Activated CD4-positive, alpha-beta T cell treated with anti-CD3 and anti-CD28 coated beads for 4 hours (primary cell): ENCODE measurements at places on chromosomes 5 and 9.

- DNase-seq = no peak
Observed at GRCh38 chr5:146169076-146169475, 13.4 kb downstream of the LARS1 start.

GRCh38 chr5:77200663-77201062, 9.8 kb upstream of the PDE8B start:
- DNase-seq = no peak

GRCh38 chr9:37002413-37003217, 31.5 kb downstream of the PAX5 start:
- DNase-seq = no peak

DNA sequence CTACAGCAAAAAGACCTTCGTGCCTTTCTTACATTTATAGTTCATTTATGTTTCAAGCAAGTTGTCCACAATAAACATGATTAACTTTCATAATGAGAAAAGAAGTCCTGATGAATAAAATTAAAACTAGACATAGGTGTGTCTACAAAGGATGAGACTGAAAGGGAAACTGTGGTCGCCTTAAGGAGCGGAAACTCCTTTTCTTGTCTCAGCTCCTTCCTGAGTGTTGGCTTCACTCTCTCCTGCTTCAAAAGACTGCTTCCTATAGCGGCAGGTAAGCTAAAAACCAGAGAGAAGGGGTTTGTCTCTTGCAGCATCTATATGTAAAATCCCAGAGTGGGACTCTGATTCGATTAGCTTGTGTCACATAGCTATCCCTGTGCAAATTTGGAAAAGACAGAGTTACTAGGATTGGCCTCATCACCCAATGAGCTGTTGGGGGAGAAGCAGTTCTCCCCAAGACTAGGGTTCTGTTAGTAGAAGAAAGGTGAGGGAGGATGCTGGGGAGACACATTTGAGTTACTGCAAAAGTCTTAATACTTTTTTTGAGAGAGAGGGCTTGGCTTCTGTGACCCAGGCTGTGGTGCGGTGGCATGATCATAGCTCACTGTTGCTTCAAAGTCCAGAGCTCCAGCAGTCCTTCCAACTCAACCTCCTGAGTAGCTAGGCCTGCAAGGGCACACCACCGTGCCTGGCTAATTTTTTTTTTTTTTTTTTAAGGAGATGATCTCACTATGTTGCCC, 16.8 kb upstream of the CTSL start:
- no peak for DNase-seq

DNA sequence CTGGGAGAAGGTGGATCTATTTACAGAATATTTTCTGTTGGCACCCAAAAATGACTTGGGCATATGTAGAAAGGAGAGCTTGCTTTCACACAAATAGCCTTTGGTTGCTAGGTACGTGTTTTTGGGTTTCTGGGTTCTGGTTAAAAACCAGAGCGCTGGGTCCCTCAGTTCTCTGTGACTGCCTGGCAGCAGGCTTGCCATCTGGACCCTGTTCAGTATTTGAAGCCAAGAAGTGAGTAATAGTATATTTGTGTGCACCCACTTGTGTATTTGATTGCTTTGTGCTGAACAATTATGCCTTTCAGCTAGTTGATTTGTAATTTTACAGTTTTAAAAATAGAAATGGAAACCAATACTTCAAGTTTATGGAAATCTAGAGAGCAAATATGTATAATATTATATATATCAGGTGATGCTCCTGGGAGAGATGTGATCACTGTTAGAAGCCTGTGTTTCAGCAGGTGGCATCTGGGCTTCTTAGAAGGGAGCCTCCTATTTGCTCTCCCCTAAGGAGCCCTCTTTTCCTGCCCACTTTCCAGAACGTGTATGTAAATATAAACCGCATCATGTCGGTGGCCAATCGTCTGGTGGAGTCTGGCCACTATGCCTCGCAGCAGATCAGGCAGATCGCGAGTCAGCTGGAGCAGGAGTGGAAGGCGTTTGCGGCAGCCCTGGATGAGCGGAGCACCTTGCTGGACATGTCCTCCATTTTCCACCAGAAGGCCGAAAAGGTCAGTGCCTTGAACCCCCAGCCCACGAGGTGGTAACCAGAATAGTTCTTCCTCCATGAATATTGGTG, 153.6 kb downstream of the TRIO start:
- no peak for DNase-seq

GRCh38 chr5:121993191-121993590, 31.4 kb downstream of the SRFBP1 start:
- no peak for DNase-seq

DNA sequence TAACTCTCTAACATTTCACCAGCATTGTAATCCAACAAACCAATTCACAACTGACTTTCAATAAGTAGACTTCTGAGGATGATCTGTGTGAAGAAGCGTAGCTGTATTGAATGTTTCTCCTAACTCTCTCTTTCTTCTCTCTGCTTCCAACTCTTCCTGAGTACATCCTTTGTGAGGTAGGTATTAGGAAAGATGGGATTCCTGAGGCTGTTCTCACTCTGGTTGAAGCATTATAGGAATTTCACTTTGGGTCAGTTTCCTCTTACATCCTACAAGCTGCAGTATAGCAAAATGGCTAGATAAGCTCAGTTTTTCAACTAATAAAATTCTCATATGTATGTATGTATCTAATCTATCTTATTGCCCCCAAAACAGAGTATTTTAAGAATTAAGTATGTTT, 702.8 kb downstream of the CETN3 start:
- no peak for DNase-seq

DNA sequence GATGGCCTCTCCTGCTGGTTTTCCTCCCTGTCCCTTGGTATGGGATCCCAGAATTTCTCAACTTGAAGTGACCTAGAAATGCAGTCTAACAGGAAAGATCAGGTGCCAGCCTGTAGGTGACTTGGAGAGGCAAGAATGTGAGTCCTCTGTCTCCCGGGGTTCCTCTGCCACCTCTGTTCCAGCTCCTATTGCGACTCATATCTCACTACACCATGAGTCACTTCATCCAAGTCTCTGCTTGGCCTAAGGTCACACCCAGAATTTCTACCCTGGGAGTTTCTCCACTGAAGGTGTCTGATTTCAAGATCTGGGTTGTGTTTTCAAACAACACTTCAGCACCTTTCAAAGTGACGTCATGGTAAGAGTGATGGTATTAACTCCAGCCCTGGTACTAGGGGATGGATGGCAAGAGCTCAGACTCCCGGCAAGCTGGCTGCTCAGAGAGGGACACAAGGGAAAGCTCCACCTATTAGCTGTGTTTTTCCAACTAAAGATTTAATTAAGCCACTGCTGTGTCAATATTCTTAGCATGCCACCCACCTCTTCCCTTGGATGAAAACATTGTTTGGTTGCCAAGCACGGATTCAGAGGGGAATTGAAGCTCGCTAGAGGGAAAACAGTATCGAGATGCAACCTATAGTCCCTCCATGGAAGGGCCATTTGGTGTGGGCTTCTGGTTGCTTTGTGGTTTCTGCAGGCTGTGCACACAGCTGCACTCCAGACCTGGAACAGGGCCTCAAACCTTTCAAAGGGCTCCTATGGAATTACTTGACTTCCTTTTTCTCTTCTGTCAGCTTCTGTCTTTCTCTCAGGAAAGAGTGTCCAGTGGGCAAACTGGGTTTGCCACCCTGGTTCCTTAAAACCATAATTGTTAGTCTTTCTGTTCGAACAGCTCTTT, 205.7 kb downstream of the GAS1 start:
- DNase-seq = no peak

GRCh38 chr5:156498226-156498980, 171.4 kb downstream of the SGCD start:
- DNase-seq = no peak

DNA sequence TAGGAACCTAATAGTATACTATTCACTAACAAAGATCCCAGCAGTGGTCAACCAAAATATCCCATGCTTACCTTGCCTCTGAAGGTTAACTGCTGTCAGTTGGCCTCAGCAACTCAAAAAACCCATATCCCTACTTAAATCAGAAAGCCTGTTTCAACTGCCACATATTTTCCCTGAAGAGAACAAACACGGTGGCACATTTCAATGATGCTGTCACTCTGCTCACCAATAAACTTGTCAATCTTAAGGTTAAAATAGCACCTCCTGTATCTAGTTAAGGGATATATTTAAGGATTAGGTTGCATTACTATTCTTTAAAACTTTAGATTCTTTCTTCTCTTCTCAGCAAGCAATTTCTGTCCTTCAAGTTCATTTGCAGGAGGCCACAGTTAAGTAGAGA, 986.9 kb downstream of the CDH18 start:
- no peak for DNase-seq

DNA sequence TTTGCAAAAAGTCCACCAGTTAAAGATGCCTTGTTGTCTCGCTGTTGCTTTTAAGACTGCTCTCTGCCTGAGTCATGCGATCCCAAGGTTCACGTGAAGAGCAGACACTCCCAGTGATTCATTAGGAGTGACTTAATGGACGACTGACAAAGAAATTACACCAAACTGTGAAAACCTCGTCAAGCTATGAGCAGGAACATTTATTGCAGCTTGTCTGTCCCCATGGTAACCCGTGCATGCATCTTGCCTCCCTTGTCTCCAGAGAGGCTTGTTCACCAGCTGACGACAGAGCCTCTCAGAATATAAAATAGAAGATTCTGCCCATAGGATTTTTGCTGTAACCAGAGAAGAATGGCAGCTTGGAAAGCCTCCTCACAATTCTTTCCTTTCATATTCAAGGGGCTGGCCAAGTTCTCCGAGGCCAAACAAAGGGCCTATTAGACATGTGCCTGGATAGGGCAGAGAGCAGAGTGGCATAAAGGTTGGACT, 352.7 kb downstream of the SPOCK1 start:
- DNase-seq = no peak

GRCh38 chr5:69103521-69103920, 9.7 kb downstream of the SLC30A5 start:
- no peak for DNase-seq

DNA sequence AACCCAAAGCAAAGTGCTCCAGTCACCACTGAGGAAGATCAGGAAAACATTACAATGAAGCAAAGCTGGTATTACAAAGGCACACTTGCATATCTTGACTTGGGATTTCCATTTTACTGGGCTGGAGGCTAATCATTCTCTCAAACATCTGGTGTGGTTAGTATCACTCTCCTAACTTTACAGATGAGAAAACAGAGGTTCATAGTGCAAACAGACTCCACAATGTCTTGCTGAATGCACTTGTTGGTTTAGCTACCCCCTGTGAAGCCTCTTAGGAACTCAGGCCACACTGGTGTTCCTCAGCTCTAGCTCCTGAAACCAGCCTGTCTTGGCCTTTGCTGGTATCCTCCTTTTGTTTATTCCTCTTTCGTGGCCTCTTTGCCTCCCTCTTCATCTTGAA, 29.5 kb upstream of the SMAD5 start:
- DNase-seq = no peak

DNA sequence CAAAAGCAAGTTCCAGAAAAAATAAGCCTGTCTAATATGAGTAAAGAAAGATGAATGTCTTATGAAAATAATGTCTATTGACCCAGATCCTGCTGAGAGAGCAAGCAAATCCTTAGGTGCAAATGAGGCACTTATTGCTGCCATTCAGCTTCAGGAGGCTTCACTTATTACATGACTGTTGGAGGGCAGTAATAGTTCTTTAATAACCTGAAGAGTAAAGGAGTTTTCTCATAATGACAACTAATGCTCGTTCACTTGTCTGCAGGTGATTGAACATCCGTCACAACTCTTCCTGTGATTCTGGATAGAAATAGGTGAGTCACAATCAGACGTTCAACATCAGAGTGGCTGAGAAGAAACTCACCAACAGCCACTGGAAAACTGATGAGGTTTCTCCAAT, 58.3 kb downstream of the SPOCK1 start:
- DNase-seq = no peak

DNA sequence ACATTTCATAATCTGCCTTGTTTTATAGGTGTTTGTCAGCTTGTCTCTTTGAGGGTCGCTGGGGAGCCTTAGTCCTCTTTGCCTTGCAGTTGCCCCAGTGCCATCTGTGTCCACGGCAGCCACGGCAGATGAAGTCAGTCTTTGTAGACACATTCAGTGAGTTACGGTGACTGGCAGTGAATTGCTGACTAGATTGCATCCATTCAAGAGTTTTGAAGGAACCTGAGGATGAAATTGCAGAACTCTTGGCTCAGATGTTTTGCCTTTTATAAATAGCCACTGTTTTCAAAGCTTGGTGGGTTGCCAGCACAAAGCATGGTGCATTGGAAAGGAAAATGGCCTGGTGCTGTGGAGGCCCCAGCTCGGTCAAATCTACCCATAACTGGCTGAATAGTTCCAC, 125.6 kb downstream of the TRIO start:
- no peak for DNase-seq

- no peak for DNase-seq
Observed at GRCh38 chr9:93190133-93190525, 6.2 kb downstream of the WNK2 start.

GRCh38 chr5:178606269-178606668, 16.1 kb upstream of the COL23A1 start:
- DNase-seq = no peak

GRCh38 chr5:173456751-173457171, 128.5 kb upstream of the STC2 start:
- no peak for DNase-seq

DNA sequence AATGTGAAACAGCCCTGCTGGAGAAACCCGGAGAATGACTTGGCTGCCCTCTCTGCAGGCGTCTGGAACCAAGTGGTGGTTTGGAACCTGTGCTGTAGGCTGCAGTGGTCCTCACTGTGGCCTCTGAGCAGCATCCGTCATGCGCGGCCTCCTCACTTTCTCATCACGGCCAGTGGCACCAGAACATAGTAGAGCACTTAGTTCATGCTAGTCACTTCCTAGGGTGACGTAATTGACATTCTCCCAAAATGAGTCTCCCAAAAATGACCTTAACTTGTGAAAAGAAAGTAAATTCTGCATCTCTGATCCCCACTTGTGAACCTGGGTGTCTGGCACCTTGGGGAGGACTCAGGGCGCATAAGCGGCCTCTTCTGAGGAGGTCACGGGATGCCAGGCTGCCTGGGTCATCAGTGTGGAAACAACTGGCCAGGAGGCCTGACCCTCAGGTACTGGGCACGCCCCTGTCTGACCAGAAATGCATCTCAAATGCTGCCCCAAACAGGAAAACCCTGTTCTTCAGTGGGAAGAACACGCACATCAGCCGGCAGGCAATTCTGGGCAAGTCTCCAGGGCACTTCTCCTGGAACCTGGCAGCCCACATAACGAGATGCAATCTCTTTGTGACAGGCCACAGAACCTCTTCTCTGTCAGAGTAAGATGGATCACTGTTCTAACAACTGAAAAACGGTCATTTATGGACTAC, 36.6 kb upstream of the SPTLC1 start:
- no peak for DNase-seq
